ENCODE measurements at places on chromosomes 6 and 20.

GRCh38 chr6:53585208-53585900, 40.5 kb upstream of the GCLC start:
- DNase-seq: no peak

DNA sequence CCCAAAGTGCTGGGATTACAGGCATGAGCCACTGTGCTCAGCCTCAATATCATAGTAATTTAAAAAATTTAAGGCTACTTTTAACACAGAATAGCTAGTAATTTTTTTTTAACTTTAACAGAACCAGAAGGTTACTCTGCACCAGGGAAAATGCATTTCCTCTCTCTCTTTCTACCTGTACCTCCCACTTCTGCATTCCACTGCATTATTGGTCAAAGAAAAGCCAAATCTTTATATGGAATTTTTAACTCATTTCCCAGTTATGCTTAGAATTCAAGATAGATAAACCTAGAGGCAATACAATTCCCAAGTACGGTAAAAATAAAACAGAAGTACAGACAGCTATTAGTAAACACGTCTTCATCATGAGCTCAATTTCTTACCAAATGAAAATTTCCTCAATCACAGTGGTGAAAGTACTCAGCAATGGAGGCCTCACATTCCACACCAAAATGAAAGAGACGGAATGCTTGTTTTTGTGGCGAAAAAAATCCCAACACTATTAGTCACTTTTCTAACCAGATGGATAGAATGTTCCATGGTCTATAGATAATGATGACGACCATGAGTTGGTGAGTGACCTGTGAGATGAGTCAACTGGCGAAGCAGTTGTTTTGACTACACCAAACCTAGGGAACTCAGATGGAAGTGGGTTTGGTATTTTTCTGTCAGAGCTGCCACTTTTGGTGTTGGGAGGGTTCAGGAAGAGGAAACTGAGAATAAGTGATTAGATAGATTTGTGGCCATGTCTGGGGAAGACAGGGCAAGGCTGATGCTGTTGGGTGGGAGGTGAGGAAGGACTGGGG, 104.7 kb upstream of the SGK1 start:
- peak; percentile 72 for DNase-seq

DNA sequence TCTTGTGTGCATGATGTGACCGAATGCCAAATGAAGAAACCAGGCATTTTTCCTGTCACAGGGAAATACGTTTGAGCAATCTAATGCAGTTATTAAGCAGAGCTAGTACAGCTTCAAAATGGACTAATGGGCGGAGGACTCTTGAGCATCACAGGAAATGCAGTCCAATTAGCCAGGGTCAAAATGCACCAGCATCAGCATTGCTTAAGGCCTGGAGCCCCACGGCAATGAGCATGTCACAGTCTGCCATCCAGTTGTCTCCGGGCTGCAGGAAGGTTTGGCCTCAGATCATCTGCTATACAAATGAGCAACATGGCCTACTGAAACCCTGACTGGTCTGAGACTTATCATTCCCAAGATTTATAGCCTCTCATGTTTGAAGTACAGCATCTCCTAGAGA, 652.1 kb upstream of the SLC35B3 start:
- no peak for DNase-seq

DNA sequence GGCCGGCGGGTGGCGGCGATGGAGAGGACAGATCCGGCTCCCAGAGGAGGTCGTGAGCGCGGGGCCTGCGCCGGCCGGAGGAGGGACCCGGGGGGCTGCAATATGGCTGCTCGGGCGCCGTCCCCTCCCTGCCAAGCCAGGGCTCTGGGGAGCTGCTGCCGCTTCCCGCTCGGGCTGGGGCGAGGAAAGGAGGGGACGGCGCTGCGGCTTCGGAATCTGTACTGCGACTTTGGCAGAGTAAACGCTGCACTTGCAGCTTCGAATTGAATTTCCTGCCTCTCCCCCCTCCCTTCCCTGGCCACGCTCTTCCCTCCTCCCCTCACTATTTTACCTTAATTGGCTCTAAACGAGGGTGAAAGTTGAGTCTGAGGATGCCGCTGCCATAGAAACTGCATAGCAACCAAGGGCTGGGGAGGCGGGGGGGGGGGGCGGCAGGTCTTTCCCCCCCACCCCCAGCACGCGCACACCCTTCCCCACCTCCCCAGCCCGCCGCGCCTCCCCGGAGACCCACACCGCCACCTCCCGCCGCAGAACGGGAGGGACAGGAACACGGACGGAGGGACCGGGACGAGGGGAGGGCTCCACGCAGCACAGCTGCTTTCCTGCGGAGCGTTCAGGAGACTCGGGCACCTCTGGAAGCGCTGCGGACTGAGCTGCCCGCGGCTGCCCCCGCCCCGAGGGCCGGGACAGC, 93.9 kb downstream of the RNASET2 start:
- no peak for DNase-seq

- no peak for DNase-seq
These were observed 292.5 kb downstream of the PRKN start for GRCh38 chr6:162435071-162435470.

DNA sequence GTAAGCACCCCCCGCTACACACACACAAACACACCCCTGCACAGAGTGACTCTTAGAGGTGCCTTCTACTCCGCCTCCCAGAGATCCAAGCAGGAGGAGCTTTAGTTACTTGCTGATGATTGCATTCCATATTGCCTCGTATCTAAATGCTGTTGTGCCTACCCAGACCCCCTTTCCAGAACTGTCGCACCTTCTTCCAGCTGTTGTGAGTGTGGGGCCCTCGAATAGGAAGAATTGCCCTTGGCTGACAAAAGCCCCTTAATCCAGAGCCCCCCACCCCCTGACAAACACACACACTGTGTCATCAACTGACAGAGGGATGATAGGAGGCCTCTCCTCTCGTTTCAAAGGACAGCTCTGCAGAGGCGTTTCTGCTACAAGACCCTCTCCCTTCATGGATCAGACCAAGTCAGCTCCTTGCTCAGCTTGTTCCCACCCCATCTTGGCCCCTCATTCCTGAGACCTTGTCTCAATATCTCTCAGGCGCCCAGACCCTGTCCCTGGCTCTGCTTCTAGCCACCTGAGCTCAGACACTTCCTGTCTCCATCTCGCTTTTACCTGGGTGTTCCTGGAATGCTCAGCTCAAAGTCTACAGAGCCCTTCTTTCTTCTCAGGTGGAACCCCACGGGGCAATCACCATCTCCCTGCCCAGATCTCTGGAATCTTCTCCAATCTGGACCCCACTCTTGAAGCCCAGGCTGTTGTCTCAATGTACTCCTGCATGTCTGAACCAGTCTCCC, 4.0 kb upstream of the VSX1 start:
- no peak for DNase-seq

DNA sequence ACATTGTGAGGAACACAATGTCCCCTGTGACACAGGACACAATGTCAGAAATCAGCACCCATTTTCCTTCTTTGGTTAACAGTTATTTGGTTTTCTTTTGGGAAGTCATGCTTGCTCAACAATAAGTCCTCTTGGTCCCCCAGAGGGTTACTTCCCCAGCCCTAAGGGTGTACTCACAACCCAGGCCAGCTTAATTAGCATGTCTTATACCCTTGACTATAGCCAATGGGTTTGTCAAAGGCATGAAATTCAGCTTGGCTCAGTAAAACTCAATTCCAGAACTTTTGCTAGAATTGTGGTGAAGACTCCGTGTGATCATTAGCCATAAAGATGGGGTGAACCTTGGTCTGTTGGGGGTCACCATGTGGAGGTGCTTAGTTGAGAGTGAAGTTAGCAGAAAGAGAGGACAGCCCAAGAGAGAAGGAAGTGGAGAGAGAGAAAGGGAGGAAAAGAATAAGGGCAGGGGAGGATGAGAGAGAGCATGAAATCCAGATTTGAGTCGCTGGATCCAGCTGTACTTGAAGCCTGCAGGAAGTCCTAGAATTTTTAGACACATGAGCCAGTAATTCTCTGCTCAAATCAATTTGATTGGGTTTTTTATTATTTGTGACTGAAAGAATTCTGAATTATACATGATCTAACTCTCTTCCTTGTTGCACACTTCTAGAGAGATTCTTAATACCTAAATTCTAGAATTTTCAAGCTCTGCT, 321.3 kb upstream of the JAG1 start:
- DNase-seq: no peak

DNA sequence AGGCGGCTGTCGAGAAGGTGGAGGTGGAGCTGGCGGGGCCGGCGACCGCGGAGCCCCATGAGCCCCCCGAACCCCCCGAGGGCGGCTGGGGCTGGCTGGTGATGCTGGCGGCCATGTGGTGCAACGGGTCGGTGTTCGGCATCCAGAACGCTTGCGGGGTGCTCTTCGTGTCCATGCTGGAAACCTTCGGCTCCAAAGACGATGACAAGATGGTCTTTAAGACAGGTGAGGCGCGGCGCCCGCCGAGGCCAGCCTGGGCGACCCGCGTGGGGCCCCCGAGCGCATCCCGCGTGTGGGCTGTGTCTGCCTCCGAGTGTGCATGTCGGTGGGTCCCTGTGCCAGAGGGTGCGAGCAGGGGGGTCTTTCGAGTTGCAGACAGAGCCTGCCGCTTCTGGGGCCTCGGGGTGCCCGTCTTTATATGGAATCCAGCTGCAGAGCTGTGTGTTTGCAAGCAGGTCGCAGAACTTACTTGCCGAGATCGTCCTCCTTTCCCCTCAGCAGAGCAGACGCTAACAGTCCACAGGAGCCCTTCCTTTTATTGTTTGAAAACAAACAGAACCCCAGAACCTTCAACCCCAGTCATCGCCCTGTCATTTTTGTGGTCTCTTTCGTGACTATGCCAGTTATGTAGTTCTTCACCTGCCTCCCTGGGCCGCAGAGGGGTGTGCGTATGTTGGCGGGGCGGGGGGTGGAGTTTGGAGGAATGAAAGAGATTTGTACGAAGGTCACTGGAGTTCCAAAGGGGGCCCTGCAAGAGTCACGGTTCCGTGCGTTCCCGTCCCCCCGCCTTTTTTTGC, 766 bp downstream of the SLC16A10 start:
- DNase-seq: no peak

DNA sequence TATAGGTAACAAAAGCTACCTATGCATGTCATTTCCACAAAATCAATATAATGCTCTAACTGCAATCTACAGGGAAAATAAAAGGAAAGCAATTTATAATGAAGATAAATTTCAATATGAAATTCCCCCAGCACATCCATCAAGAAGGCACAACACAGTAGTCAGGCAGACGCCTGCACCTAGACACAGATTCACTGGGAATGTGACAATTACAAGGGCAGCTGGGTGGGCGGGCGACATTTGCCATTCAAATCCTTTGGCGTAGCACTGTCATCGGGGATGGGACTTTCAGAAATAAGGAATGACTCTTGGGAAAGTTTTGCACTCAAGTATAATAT, 60.4 kb downstream of the SULF2 start:
- no peak for DNase-seq

DNA sequence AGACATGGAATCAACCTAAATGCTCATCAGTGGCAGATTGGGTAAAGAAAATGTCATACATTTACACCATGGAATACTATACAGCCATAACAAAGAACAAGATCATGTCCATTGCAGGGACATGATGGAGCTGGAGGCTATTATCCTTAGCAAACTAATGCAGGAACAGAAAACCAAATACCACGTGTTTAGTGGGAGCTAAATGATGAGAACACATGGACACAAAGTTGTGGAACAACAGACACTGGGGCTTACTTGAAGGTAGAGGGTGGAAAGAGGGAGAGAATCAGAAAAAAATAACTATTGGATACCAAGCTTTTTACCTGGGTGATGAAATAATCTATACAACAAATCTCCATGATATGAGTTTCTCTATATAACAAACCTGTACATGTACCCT, 701.3 kb downstream of the TBC1D32 start:
- DNase-seq: no peak

GRCh38 chr6:142047934-142048592, 84.7 kb upstream of the GJE1 start:
- no peak for DNase-seq

DNA sequence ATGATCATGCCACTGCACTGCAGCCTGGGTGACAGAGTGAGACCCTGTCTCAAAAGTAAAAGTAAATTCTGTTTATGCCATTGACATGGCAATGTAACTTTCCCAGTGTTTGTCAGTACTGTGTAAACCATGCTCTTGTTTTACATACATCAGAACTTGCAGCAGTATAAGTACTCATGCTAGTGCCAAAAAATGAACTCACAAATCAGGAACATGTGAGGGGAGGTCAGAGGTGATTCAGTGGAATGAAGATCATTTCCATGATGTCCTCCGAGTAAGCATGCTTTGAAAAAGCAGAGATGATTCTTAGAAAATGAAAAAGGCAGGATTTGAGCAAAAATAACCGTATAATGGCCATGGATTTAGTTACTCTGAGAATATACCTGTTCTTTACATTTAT, 81.9 kb downstream of the ANKS1A start:
- no peak for DNase-seq

GRCh38 chr6:130858498-130859160, 31.4 kb downstream of the SMLR1 start:
- no peak for DNase-seq

- DNase-seq: no peak
These were observed 87.4 kb upstream of the JAG1 start for GRCh38 chr20:10761232-10761631.

DNA sequence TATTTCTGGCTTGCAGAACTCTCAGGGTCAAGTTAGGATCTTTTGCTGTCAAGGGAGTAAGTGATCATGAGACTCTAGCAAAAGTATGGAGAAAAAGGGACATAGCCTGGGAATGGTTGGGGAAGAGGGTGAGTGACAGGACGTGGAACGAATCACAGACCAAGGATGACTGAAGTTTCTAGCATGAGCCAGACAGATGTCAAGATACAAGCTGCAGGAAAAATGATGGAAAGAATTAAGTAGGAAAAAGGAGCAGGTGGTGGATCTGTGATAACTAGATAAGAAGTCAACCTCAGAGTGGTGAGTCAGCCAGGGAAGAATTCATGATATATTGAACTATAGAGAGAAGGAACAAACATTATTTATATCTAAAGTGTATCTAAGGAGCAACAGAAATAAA, 159.8 kb upstream of the SYNDIG1 start:
- DNase-seq: no peak

DNA sequence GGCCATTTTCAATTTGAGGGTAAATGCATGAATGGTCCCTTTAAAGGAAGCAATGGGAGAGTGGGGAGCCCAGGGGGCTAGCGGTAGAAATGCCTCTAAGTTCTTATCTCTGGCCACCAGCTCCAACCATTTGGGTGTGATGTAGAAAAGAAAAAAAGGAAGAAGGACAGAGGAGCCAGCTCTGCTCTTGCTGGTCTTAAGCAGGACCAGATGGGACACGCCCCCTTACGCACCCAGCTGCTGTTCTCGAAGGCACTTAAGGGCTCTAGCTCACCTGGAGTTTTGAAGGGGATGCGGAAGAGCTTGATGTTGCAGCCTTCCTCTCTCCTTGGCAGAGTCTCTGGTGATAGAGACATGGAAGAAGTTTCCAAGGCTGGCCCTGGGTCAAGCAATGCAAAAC, 59.5 kb upstream of the RNF144B start:
- DNase-seq: peak; percentile 73

Measured in CD14-positive monocyte (primary cell).